Upper lobe of left lung (tissue), 6 donors: ENCODE measurements at places on chromosomes 2 and 18.

DNA sequence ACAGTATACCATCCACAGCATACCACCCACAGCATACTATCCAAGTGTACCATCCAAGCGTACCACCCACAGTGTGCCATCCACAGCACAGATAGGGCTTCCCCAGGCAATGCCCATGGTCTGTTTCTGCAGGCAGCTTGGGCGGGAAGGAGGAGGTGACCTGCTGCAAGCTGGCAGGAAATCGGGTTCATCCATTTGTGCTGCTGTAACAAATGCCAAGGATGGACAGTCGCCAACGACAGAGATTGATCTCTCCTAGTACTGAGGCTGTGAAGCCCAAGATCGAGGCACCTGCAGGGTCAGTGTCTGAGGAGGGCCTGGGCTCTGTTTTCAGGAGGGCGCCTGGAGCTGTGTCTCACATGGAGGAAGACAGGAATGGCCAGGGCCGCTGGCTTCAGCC, 93.6 kb upstream of the SNTG2 start:
- no peak for DNase-seq

DNA sequence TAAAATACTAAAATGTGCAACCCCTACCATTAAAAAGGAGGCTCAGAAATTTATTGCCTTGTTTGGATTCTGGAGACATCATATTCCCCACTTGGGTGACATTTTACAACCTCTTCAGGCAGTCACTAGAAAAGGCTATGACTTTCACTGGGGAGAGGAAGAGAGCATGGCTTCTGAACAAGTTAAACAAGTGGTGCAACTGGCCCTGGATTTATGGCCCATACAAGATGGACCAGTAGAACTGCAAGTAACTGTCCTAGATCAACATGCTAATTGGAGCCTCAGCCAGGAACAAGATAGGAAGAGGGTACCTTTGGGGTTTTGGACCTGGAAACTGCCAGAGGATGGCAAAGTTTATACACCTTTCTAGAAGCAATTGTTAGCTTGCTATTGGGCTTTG, 4.0 kb upstream of the DSG2 start:
- DNase-seq, result no peak

- no peak for DNase-seq
Measured at GRCh38 chr2:18491577-18491976, 68.9 kb downstream of the RDH14 start.

- no peak for DNase-seq
Measured at GRCh38 chr18:62751341-62751821, 36.0 kb downstream of the PHLPP1 start.

DNA sequence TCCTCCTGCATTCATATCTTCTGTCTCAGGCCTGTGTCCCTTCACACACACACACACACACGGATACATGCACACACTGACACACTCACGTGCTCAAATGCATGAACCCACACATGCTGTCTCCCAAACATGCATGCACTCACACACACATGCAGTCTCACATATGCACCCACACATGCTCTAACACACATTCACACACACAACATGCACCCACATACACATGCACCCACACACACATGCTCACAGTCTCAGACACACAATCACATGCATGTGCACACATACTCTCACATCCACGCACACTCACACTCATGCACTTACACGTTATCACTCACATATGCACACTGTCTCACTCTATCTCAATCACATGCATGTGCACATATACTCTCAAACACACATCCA, 1.9 kb upstream of the CD226 start:
- no peak for DNase-seq

DNA sequence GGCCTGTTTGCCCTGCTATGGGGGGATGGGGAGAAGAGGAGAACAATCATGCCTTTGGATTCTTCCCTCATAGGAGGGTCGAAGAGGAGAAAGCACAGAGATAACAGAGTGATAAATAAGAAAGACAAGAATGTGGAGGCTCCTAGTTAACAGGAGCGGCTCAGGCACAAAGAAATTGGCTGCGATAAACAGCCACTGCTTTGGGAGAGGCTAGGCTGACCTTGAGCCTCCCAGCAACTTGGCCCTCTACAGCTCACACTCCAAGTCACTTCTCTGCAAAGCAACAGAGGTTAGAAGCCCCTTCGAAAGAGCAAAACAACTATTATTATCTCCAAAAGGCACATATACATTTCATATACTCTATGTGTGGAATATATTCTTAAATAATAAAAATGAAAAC, 69.5 kb downstream of the ZBTB7C start:
- no peak for DNase-seq

DNA sequence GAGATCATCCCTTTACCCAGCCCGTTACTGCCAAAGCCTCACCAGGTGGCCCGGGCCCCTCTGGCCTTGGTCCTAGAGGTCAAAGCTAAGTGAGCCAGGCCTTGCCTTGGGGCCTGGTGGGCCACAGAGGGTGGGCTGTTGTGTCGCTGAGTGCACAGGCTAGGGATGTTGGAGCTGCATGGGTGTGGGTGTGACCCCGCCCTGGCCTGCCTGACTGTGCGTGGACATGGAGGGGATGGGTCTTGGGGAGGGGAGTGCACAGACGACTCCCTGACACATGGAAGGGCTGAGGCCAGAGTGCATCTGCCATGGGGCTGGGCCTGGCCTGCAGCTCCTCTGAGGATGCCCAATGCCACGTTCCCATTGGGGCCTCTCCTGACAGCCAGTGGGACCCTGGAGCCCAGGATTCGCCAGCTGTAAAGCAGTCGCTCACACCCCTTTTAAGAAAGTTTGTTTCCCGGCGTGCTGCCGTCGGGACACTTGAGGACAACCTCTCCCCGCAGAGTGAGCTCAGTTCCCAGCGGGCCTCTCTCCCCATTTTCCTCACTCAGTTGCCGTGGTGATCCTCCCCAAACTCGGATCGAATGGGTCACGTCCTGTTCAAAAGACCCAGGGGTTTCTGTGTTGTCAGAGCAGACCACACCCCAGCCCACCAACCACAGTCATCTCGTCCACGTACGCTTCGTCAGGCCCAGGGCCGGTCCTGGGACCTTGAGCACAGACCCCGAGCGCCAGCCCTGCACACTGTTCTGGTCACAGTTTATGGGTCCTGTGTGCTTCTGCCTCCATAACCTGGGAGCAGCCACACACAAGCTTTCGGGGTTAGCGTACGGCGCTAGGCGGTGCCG, 93.5 kb downstream of the NFATC1 start:
- DNase-seq, result no peak

GRCh38 chr2:239283961-239284795, 116.6 kb downstream of the HDAC4 start:
- DNase-seq, result peak; percentile 72

- no peak for DNase-seq
Measured at GRCh38 chr2:20674974-20675679, 8.2 kb downstream of the GDF7 start.

DNA sequence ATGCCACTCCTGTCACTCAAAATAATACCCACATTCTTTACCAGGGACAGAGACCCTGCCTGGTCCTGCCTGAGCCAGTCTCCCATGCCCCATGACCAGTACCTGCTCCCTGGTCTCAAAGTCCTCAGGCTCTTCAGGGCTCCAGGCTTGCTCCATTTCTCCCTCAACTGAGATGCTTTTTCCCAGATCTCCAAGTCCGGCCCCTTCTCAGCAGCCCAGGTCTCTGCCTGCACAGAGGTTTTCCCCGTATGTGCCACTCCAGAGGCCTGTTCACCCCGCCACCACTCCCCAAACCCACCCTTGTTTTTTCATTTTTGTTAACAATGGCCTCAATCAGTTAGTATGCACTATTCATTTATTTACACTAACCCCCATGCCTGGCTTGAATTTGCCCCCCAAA, 499.5 kb upstream of the MYT1L start:
- peak; percentile 11 for DNase-seq

DNA sequence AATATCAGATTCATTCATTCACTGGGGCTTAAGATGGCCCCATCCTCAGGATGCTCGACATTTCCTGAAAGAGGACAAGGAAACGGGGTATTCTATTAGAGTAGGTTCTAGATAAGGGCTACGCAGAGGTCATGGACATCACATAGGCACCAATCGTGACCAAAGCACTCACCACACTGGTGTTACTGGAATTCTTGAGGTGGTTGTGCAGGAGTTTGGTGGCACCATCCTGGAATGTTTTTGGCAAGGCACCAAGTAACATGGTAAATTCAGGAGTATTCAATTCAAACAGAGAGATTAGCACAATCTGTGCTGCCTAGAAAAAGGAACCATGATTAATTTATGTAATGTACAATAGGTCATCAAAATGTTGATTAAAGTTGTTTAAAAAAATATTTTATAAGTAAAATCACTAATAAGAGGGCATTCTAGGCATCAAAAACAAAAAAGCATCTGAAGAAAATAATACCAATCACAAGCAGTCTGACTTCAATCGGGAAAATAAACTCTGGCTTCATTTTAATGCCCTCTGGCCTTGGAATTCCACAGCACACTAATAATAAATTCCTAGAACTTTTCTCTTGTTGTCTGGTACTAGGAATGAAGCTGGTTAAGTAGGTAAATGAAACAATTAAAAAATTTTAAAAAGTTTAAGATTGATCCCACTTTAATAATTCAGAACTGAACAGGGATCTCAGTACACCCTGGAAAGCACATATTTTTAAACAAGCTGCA, 102.8 kb upstream of the TFCP2L1 start:
- DNase-seq, result no peak

DNA sequence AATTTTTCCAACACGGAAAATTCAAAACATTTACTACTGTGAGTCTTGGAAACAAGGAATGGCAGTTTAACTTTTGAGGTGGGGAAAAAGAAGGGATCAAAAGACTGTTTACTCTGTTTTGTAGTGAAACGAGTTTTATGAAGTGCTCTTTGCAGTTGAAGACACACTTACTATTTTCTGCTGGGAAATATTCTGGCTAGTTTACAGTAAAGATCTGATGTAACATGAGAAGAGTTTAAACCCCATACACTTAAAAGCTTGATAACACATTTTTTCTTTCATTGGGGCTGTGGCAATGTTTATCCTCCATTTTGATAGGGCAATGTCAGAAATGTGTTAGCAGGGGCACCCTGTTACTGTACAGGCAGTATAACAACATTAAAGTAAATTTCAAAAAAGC, 124.9 kb upstream of the SMAD7 start:
- DNase-seq, result no peak

DNA sequence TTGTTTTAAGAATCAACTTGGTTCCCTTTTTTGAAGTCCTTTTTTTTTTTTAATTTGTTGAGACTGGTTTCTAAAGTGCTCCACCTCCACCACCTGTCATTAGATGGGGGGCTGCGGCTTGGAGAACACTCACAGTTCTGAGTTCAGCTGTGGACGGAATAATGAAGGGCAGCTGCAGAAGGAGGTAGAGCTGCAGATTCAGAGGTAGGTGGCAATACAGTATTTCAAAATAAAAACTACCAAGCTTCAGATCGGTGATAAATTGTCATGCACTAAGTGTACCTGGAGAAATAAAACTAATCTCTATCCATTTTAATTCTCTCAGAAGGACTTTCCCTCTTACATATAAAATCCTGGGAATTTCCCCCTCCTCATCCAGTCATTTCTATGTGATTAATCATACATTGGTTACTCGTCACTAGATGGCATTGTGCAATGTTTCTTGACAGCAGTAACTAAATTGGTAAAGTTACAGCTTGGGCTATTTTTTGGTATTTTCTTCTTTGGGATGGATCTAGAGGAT, 81.1 kb upstream of the SLC39A10 start:
- DNase-seq, result no peak

- no peak for DNase-seq
Measured at GRCh38 chr18:33184958-33185357, 255.6 kb downstream of the CCDC178 start.

- no peak for DNase-seq
Measured at GRCh38 chr2:161436411-161436810, 20.3 kb downstream of the TBR1 start.

DNA sequence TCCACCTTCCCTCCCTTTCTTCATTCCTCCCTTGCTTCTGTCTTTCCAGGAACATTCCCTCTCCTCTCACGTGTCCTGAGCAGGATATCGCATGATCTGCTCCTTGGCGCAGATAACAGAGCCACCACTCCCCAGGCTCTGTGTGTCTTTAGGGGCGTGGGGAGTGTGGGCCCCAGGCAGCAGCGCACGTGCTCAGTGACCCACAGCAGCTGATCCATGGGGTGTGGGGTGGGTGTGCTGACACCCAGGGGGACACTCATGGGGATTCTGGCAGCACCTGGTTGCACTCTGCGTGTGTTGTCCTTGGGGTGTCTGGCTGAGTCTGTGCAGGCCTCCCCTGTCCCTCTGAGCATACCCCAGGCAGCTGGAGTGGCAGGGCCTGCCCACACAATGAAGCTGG, 9.9 kb upstream of the FOSL2 start:
- no peak for DNase-seq

- DNase-seq, result no peak
Measured at GRCh38 chr2:150043172-150043500, 444.3 kb downstream of the RND3 start.

DNA sequence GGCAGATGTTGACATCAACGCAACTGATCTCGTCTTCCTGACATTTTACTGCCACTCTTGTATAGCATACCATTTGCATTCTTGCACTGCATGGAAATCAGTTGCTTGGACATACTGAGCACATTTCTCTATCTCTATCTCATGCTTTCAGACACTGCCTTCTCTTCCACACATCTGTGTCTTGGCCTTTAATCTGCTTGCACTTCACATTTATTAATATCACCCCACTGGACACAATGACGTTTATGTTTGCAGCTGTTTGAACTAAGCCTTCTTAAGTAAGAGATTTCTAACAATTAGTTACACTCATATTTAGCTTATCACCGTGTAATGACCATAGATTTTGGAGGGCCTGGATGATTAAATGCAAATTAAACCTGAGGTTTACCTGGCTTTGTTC, 229.8 kb upstream of the CDH19 start:
- no peak for DNase-seq

GRCh38 chr18:2002151-2002550, 569.2 kb downstream of the METTL4 start:
- no peak for DNase-seq

DNA sequence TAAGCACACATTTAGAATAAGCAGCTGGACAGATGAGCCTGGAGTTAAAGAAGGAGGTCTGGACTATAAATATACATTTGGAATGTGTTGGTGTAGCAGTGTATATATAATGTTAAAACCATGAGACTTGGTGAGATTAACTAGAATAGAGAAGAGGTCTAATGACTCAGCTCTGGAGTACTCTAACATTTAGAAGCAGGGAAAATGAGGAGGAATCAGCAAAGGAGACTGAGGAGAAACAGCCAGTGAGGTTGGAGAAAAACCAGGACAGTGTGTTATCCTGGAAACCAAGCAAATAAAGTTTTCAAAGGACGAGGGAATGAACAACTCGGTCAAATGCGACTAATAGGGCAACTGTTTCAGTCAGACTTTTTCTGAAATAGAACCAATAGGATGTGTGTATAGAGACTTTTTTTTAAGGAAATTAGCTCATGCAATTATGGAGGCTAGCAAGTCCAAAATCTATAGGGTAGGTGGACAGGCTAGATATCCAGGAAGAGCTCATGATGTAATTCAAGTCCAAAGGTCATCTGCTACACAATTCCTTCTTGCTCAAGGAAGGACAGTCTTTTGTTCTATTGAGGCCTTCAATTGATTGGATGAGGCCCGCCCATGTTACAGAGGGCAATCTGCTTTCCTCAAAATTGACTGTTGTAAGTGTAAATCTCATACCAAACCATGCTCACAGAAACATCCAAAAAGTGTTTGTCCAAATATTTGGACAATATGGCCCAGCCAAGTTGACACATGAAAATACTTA, 10.8 kb upstream of the SESTD1 start:
- DNase-seq, result no peak
